ENCODE measurements at places on chromosomes 7 and 10.

DNA sequence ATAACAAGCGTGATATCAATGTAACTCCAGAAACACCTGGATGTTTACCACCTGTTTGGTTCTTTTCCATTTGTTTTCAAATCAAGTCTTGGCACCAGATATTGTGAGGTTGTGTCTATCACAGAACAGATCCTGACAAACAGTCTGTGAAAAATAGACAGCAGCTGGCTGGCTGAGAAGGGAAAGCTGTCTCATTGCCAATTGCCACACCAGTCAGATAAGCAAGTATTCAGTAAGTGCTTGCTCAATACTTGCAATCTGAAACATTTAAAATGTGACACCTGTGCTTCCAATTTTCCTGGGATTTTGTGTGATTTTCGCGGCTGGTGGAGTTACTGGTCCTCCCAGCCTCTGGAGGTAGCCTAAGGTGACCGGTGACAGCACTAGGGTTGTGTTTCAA lies 147.9 kb upstream of the MYO3A start:
- DNase-seq: no peak

- no peak for DNase-seq
Observed at GRCh38 chr10:28730031-28730778, 52.9 kb downstream of the BAMBI start.

- no peak for DNase-seq
Observed at GRCh38 chr7:139860090-139860775, 31.2 kb downstream of the TBXAS1 start.

DNA sequence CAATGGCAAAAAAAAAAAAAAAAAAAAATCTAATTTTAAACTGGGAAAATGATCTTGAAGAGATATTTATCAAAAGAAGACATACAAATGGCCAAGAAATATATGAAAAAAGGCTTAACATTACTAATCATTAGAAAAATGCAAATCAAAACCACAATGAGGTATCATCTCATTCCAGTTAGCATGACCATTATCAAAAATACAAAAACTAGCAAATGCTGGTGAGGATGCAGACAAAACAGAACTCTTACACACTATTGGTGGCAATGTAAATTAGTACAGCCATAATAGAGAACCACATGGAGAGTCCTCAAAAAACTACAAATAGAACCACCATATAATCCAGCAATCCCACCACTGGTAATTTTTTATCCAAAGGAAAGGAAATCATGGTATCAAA lies 489.6 kb downstream of the TNS3 start:
- DNase-seq: no peak

- no peak for DNase-seq
Observed at GRCh38 chr10:93742633-93743349, 14.9 kb upstream of the LGI1 start.

DNA sequence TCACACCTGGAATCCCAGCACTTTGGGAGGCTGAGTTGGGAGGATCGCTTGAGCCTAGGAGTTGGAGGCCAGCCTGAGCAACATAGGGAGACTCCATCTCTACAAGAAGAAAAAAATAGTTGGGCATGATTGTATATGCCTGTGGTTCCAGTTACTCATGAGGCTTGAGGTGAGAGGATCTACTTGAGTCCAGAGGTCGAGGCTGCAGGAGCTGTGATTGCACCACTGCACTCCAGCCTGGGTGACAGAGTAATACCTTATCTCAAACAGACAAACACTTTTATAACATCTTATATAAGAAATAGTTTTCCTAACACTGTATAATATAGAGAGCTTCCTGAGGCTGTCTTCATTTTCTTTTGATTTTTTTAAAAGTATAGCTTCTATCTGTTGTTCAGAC lies 448.4 kb upstream of the COBL start:
- no peak for DNase-seq

- DNase-seq: no peak
Observed at GRCh38 chr7:63918986-63919385, 79.7 kb upstream of the ZNF722 start.

DNA sequence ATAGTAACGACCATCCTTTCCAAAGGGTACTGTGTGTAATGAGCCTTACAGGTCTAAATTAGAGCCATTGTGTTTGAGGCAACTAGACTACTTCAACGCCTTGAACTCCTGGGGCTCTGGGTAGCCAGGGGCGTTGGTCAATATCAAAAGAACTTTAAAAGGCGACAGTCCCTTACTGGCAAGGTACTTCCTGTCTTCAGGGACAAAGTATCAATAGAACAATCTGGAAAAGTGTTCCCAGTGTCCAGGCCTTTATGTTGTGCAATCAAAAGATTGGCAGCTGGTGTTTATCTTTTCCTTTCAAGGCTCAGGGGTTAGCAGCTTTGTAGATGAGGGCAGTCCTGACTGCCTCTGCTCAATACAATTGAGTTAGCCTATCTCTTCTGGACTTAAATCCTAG lies 284.3 kb downstream of the PARD3 start:
- DNase-seq: no peak

GRCh38 chr7:8710124-8710523 lies 276.7 kb downstream of the NXPH1 start:
- DNase-seq: no peak

DNA sequence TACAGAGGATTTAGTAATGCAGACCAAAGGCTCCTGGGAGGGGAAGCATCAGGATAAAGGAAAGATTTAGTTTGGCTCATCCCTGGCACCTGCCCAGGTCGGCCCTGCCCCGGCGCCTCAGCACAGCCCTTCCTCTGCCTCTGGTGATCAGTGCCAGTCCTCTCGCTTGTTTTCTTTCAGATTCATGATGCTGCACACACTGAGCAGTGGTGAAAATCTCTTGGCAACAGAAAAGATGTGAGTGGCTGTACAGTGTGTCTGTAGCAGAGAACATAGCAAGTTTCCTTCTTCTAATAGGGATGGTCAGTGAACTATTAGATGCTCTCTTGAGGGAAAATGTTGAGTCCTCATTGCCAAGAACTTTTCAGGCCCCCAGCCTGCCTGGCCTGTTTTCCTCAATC lies 994.1 kb downstream of the KCNMA1 start:
- DNase-seq: no peak

DNA sequence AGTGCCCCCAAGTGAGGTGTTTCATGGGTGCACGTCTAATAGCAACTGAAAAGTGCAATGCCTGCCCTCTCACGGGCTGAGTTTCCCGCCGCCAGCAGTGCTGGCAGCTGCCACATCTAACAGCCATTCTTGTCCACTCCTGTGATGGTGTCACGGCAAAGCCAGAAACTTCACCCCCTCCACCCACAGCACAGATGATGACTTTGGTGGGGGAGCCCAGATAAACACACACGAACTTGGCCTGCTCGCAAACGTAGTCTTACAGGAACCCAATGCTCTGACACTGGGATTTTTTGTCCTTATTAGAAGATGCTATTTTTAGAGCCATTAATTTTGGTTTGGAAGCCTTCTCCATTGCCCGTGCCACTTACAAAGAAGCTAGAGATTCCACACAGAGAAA lies 26.7 kb downstream of the CPXM2 start:
- DNase-seq: no peak

DNA sequence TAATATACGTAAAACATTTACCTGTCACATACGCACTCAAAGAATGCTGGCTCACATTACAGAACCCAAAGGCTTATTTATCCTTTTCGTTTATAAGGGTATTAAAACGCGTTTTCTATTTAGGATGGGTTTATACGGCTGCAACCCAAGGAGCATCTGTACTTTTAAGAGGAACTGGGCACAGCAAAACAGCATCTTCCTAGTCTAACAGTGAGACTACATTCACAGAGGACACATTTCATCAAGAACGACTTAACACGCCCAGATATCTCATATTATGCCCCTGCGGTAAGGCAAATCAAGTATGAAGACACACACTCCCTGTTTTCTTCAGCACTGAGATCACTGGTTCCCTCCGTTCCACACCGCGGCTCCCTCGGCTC lies 533 bp upstream of the DMTF1 start:
- no peak for DNase-seq

- no peak for DNase-seq
Observed at GRCh38 chr10:53601260-53601875, 828.8 kb upstream of the MBL2 start.

DNA sequence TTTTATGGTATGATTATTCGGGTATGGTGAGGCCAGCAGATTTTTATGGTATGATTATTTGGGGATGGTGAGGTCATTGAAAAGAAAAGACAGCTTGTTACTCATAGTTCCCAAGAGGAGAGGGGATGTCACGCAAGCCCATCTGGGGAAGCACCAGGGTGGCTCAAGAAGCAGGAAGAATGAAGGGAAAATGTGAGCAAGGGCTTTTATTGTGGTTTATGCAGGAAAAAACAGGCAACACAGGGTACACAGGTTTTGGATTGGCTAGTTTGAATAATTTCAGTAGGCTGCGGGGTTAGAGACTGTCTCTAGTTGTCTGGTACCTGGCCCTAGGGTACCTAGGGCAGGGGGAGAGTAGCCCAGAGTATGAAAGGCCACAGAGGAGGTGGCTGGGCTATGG lies 26.8 kb upstream of the DGKI start:
- DNase-seq: no peak
